ENCODE measurements at places on chromosomes 12 and 14.

DNA sequence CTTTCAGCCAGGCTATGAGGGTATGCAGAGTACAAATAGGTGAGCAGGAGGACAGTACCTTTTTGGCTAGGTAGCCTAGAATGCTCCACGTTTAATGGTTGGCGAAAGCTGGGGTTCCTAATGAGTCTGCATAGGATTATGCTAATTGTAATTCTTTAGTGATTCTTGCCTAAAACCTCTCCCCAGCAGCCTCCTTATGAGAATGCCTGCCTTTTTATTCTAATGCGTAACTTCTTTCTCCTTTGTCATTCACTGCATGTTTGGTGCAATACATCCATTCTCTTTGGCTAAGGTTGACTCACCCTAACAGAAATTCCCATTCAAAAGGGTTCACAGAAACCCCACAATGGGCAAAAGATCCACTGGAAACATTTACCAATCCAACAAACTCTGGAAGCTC, 752.2 kb downstream of the FSCB start:
- no peak for DNase-seq

DNA sequence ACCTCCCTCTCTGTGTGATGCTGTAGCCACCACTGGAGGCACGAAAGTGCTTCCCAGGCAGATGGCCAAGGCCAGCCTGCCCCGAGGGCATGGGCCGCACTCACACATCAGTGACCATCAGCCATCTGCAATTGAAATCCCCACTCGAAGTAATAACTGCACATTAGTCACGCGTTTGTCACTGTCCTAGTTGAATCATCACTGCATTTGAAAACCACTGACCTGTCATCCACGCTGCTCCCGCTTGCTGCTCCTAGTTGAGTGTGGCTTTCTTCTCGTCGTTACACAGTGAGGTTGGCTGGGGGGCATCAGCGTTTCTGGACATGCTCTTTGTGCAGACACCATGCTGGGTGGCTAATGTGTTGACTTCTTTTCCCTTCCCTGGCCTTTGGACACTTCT, 176.1 kb downstream of the ADGRD1 start:
- no peak for DNase-seq

GRCh38 chr12:27575090-27575761, 51.2 kb downstream of the PPFIBP1 start:
- DNase-seq, result no peak

GRCh38 chr12:7190268-7191055, 976 bp downstream of the PEX5 start:
- peak; percentile 31 for DNase-seq

DNA sequence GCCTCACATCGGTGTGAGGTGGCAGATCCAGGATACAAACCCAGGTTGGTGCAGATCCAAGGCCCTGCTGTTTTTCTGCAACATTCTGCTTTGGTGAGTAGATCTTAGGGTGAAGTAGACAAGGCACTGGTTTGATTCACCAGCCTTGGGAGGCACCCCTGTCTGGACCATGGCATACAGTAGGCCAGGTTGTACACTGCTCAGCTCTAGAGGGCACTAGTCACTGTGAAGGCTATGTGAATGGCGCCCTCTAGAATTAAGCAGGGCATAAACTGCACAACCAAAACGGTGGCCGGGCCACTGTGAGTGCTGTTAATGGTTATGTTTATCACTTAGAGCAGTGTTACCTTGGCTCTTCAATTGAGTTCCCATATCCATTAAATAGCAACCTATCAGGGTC, 280.6 kb upstream of the PWP1 start:
- peak; percentile 80 for DNase-seq

- no peak for DNase-seq
These were observed 68.6 kb downstream of the FIGNL2 start for GRCh38 chr12:51779876-51780275.

- no peak for DNase-seq
These were observed 167.8 kb downstream of the PAWR start for GRCh38 chr12:79522989-79523386.

GRCh38 chr12:51080136-51080535, 3.3 kb downstream of the CSRNP2 start:
- no peak for DNase-seq

- DNase-seq, result no peak
These were observed 24.4 kb upstream of the BDKRB2 start for GRCh38 chr14:96180043-96180874.

- DNase-seq, result no peak
These were observed 80.4 kb upstream of the GPR68 start for GRCh38 chr14:91324606-91325575.

GRCh38 chr14:78307671-78308070, 137.5 kb downstream of the NRXN3 start:
- DNase-seq, result no peak

DNA sequence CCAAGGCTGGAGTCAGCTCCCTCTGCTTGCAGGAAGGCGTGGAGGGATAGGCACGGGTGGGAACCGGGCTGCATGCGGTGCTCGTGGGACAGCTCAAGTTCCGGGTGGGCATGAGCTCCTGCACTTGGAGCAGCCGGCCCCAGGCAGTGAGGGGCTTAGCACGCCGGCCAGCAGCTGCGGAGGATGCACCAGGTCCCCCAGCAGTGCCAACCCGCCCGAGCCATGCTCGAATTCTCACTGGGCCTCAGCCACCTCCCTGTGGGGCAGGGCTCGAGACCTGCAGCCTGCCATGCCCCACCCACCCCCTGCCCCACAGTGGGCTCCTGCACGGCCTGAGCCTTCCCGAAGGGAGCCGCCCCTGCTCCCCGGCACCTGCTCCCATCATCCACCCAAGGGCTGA, 1501.8 kb downstream of the AACS start:
- no peak for DNase-seq

- DNase-seq, result no peak
These were observed 1.6 kb downstream of the ERC1 start for GRCh38 chr12:992647-993046.

DNA sequence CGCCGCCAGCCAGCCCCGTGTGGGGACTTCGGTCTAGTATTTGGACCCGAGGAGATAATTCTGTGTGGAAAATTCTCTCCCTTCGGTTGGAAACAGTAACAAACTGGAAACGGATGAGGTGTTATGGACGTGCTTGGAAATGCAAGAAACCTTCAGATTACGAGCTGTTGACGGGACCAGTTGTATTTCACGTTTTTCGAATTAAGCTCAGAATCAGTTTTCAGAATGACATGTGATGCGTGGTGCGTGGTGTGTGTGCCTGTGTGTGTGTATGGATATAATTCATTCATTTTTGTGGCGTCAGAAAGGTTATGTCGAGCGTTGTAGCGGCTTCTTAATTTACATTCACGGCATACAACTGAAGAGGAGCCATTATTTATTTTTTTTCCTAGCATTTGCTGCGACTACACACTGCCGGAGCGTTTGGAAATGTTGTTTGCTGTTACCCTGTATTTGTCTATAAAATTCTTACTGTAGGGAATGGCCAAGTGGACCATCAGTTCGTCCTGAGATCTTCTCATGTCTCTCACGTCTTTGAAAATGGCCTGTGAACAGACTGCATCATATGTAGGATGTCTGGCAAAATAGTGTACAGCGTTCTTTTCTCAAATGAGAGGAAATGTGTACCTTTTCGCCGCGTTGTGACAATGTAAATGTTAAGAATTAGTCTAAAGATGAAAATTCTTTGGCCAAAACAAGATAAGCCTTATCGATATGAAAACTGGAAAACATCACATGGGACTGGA, 1.3 kb downstream of the TRAF3 start:
- peak; percentile 60 for DNase-seq

DNA sequence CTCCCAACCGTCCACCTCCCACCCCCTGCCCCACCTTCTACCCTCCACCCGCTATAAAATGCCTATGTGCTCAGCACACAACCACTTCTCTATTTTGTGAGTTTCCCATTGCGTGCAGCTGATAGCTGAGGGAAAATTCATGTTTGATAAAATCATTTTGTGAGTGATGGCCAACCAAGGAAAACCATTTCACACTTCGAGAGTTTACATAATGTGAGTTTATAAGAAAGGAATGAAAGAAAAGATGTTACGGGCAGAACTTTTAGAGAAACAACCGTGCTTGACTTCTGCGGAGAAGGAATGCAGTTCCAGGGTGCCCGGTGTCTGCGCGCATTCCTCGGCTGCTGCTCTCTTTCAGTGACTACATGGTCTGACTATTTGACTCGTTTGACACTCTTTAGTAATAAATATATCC, 140.9 kb downstream of the EFCAB11 start:
- peak; percentile 58 for DNase-seq

GRCh38 chr14:50148799-50149198, 32.4 kb upstream of the VCPKMT start:
- no peak for DNase-seq

DNA sequence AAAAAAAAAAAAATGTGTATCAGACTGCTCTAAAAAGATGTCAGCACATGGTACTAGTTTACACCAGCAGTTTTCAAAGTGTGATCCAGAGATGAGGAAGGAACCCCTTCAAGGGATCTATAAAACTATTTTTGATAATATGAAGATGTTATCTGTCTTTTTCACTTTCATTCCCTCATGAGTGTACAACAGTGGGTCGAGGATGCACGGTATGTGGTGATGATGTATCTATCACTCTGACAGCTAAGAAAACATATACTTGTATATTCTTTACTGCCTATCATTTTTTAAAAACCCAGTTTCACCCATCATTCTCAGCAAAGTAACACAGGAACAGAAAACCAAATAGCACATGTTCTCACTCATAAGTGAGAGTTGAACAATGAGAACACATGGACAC, 12.4 kb downstream of the DUSP16 start:
- DNase-seq, result no peak

DNA sequence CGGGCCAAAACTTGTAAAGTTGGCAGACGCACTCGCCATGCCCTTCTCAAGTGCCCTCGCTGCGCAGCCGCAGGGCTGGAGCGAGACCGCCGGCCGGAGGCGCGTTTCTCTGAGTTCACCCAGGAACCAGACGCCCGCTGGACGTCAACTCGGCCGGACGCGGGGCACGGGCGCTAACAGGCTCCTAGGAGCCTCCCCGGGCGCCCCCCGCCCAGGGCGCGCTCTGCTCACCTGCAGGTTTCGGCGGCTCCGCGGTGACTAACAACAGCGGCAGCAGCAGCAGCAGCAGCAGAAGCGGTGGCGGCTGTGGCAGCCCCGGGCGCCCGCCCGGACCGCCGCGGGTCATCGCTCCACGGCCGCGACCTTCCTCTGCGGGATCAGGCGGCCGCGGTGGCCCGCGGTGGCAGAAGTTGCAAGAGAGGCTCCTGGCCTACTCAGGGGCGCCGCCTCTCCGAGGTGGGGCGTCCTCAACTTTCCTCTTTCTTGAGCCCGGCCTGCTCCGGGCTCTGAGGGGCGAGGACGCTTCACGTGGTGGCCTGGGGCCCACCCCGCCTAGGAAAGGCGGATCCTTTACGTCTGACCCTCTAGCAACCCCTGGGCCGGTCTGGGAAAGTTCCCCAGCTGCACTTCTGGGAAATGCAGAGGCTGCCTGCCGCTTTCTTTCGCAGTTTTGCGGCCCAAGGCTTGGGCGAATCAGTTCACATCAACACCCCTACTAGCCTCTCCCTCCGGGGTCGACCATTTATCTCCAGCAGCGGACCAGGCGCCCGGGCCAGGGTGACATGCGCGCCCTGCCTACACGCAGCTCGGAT, at the start of gene PLBD1:
Gene PLBD1, minus strand, starts transcription at position 533 of the 812 bp plus-strand sequence. Its CDS starts 187 bp downstream, at position 346.
- DNase-seq, result peak; percentile 30

DNA sequence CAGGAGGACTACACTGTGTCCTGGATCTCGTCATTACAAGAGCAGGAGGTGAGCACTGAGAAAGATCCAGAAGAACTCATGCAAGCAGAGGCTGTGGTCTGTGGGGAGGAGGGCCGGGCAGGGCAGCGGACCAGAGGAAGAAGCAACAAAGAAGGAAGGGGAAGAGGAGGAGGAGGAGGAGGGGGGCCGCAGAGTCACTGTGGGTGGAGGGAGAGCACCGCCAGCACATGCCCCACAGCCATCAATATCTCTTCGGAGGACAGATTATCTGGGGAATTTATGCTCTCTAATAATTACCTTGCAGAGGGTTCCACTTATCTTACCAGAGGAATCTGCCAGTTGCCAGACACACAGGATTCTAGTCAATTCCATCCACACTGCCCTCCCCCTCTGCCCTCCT, 105.6 kb downstream of the DPF3 start:
- DNase-seq, result peak; percentile 16

GRCh38 chr12:17971850-17972249, 118.1 kb downstream of the RERGL start:
- no peak for DNase-seq

GRCh38 chr12:19886065-19886464, 446.8 kb downstream of the AEBP2 start:
- no peak for DNase-seq

DNA sequence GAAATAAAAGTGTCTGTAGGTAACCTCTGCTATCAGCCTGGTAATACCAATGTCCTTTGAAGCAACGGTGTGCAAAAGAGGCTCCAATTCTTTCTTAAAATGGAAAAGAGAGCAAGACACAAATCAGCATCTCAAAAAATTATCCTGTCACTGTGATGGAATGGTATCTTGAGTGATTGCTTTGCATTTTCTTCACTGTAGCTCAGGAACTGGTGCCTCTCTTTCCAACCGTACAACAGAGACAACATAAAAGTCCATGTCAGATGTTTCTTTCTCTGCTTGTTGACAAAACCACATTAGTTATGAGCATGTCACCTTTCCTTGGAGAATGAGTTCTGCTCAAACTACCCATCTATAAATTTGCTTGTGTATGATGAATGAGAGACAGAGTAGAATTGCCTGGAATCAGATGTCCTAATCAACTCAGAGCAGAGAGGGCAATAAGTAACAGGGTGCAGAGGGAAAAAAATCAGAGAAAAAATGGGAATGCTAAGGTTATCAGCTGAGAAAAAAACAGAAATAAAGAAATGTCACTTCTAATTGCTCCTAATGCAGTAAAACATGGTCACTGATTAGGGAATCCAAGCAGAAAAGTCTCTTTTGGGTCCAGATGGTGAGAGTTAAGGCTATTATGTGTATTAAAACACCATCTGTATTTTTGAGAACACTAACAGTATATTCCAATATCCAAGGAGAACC, 465.0 kb upstream of the ATP2B1 start:
- DNase-seq, result no peak

DNA sequence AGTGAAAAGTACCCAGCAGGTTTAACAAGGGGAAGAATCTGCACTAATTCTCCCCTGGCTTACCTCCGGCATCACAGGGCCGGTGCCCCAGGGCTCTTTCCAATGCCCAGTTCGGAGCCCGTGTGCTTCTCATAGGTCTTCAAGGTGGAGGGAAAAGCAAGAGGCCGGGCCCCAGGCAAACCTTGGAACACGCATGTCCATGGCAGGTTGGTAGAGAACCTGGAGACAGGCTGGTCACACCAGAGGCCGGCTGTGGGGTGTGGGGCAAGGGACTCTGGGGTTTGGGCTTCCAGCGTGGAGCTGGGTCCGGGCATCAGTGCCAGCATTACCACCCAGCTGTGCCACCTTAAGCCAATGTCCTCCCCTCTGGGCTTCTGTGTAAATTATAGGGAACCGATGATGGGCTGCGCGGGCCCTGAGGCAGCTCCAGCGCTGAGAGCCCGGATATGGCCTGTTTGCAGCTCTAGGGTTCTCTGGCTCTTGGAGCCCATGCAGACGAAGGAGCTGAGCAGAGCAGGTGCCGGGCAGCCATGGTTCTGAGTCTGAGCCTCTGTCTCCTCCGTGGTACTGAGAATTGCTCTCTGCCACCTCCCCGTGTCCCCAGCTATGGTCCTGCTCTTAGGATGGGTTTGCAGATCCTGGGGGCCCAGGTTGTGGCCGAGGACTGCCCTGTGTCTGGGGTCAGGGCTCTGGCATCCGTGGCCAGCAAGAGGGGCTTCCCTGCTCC, 197.0 kb upstream of the C14orf180 start:
- no peak for DNase-seq

GRCh38 chr12:100213016-100213891, 12.6 kb downstream of the ACTR6 start:
- DNase-seq, result no peak

- no peak for DNase-seq
These were observed 169.9 kb downstream of the CRADD start for GRCh38 chr12:93846936-93847516.
